ENCODE measurements at places on chromosomes 7 and 10.

GRCh38 chr10:8962249-8962648, 907.8 kb downstream of the GATA3 start:
- no peak overlapping the region for H3K27ac ChIP-seq
- no peaks in the 10 kb centered on the region for H3K4me1 ChIP-seq
- peaks cover 2% of the 10 kb centered on the region for H3K27me3 ChIP-seq
- no peak overlapping the region for H3K4me3 ChIP-seq
- DNase-seq = no peak

DNA sequence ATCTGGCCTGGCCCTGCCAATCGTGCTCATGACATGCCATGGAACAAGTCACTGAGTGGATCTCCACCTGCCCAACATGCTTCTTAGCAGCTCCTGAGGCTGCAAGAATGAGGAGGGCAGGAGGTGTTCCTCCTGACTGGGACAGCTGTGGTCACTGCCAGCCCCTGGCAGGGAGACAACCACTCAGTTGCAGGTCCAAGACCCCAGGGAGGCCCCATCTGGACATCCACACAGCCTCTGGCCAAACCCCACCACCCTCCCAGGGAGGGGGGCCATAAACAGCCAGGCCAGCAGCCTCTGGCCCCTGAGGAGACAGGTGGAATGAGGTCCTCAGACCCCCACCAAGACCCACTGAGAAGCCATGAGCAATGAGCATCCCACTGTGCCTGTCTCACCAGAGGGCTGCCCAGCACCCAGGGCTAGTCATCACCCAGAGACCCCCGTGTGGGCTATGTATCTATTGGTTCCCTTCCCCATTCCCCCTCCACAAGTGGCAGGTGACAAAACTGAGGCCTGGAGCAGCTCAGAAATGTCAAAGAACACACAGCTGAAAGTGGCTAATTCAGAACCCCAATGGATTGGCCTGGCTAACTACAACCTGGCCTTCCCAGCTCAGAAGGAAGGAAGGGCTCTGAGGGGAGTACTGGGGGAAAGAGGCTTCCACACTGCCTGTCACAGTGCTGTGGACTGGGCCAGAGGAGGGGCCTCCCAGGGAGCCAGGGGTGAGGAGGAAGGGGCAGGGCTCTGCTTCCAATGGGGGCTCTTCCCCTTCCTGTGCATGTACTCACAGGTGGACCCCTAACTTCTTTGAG, 3.0 kb downstream of the GPRIN2 start:
- no peak overlapping the region for H3K27ac ChIP-seq
- no peaks in the 10 kb centered on the region for H3K36me3 ChIP-seq
- H3K4me3 ChIP-seq = no peak overlapping the region

DNA sequence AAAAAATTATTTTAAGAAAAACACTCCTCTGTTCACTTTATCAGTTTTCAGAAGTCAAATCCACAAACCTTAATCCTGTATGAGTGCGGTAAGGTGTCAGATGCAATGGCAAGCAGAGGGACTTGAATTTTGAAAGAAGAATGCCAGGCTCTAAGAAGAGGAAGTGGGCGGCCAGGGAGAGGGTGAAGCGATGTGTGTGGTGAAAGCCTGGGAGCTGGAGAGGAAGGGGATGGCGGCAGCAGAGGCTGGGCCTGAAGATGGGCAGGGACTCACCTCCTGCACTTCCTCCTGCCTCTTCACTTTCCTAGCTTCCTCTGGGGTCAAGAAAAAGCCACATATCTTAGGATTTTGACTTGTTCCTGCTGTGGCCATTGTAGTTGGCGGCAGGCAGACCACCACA, 609.6 kb downstream of the PARD3 start:
- no peaks in the 10 kb centered on the region for H3K36me3 ChIP-seq
- H3K4me3 ChIP-seq = no peak overlapping the region
- H3K27ac ChIP-seq = no peak overlapping the region
- peaks cover 7% of the 10 kb centered on the region for H3K27me3 ChIP-seq
- DNase-seq = no peak

- H3K4me1 ChIP-seq = no peaks in the 10 kb centered on the region
- H3K27me3 ChIP-seq = no peaks in the 10 kb centered on the region
- no peak for DNase-seq
Measured at GRCh38 chr7:133776266-133776665, 350.9 kb upstream of the LRGUK start.

- no peaks in the 10 kb centered on the region for H3K27me3 ChIP-seq
- DNase-seq = no peak
- peaks cover 85% of the 10 kb centered on the region for H3K4me1 ChIP-seq
- peak overlapping the region; percentile 90 for H3K4me3 ChIP-seq
- peak overlapping the region; percentile 91 for H3K27ac ChIP-seq
Measured at GRCh38 chr10:11208243-11208642, 190.6 kb downstream of the CELF2 start.

GRCh38 chr10:84340187-84340586, 11.8 kb downstream of the CCSER2 start:
- peaks cover 26% of the 10 kb centered on the region for H3K36me3 ChIP-seq
- H3K4me3 ChIP-seq = no peak overlapping the region

DNA sequence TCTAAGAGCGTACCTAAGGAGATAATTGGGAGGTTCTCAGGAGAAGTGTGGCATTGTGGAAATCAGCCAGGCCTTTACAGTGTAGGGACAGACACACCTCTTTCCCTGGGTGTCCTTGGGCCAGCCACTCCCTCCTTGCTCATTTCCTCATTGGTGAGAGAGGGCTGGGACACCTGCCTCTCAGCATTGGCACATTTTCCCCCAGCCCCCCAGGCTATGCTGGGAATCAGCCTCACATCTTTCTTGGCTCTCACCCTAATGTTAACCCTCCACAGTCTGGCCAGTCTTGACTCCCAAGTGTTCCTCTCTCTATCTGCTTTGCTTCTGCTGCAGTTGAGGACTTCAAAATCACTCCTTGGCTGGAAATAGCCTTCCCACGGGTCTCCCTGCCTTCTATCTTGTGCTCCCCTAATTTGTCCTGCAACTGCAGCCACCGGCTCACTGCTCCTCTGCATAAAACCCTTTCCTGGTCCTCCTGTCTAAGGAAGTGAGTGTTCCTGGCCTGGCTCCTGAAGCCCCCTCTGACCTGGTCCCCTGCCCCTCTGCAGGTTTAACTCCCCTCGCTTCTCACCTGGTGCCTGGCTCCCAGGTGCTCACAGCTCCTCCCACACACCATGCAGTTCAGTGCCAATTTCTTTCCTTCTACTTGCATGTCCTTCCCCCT, 15.8 kb downstream of the TBXAS1 start:
- no peak overlapping the region for H3K27ac ChIP-seq
- H3K4me1 ChIP-seq = peaks cover 7% of the 10 kb centered on the region
- DNase-seq = no peak
- no peak overlapping the region for H3K4me3 ChIP-seq
- H3K27me3 ChIP-seq = peaks cover 4% of the 10 kb centered on the region

GRCh38 chr7:17136126-17136525, 162.3 kb upstream of the AHR start:
- no peak overlapping the region for H3K4me3 ChIP-seq
- H3K36me3 ChIP-seq = peaks cover 20% of the 10 kb centered on the region
- H3K27me3 ChIP-seq = no peaks in the 10 kb centered on the region
- H3K27ac ChIP-seq = no peak overlapping the region
- peaks cover 53% of the 10 kb centered on the region for H3K4me1 ChIP-seq

GRCh38 chr7:135209225-135209834, 2.0 kb downstream of the WDR91 start:
- no peak overlapping the region for H3K27ac ChIP-seq
- no peak overlapping the region for H3K4me3 ChIP-seq
- H3K27me3 ChIP-seq = peaks cover 1% of the 10 kb centered on the region
- H3K4me1 ChIP-seq = peaks cover 9% of the 10 kb centered on the region

All from activated naive CD8-positive, alpha-beta T cell treated with anti-CD3 and anti-CD28 coated beads, Interleukin-2, amount 10 ng/mL, durations not matched to agents 7 days and 5 days (primary cell).